Stimulated activated CD8-positive, alpha-beta memory T cell treated with anti-CD3 and anti-CD28 coated beads, Interleukin-7, amount 100 ng/mL, for 24 hours (primary cell): ENCODE measurements at places on chromosomes 5 and 9.

DNA sequence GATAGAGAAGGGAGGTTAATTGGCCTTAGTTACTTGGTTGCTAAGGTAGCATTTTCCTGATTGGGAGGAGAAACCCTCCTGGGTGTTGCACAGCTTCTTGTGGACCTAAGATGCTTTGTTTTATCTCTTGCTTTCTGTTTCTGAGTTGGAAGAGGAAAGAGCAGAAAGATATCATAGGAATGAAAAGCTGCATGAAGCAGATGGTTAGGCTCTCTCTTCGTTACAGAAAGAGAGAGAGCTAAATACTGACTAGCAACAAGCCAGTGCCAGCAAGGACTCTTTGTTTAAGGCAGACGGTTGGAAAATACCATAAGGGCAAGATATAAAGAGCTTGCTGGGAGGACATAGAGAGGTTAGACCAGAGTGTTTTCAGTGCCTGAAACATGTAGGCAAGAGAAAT lies 103.1 kb downstream of the ATG10 start:
- no peak for DNase-seq

DNA sequence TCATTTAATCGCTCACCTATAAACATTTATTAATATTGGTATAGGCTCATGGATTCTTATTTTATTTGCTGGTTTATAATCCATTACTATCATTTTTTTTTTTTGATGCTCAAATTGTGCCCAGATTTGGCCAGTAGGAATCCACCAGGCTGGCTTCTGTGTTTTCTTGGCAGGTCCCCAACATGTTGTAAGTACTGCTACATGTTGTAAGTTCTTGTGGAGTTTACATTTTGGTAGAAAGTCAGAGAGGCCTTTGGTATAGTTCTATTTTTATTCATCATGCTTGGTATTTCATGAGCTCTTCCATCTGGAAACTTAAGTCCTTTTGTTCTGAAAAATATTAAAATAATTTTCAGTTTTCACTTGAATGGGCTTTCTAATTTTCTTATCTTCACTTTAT lies 47.1 kb downstream of the MAT2B start:
- no peak for DNase-seq

GRCh38 chr5:176647843-176648473 lies 674 bp downstream of the TSPAN17 start:
- DNase-seq: no peak

- DNase-seq: no peak
Observed at GRCh38 chr5:39578887-39579497, 154.2 kb upstream of the DAB2 start.

GRCh38 chr5:154415114-154415513 lies 30.7 kb upstream of the SAP30L start:
- DNase-seq: no peak

GRCh38 chr5:94618029-94618492 lies 343 bp downstream of the KIAA0825 start:
- no peak for DNase-seq

DNA sequence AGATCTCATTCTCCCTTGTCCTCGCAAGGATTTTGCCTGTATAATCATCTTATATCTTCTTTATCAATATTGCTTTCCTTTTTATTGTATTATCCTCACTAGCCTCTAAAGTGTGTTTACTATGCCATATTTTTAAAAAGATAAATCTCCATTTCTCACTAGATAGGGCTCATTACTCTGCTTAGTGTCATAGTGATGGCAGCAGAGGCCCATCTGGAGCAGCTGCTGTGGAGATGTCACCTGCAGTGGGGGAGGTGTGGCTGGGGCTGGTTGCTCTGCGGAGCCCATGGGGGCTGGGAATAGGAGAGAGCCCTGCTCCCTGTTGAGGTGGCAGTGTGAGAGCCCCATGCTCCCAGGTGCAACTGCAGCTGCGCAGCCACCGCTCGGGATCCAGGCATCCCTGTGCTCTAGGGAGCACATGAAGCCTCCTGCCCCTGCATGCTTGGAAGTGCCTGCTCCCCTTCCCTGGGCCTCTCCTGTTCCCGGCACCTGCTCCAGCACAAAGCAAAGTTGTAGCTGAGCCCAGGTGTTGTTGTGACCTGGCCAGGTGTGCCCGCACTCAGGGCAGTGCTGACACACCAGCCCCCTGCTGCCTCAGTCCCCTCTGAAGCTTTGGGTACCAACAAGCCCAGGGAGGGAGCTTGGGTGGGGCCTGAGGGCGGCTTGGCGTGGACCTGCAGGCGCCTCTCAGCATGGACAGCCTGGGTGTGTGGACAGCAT lies 144.6 kb upstream of the MRPS30 start:
- DNase-seq: no peak

GRCh38 chr5:18393565-18394442 lies 759.5 kb downstream of the TAF11L14 start:
- DNase-seq: no peak

DNA sequence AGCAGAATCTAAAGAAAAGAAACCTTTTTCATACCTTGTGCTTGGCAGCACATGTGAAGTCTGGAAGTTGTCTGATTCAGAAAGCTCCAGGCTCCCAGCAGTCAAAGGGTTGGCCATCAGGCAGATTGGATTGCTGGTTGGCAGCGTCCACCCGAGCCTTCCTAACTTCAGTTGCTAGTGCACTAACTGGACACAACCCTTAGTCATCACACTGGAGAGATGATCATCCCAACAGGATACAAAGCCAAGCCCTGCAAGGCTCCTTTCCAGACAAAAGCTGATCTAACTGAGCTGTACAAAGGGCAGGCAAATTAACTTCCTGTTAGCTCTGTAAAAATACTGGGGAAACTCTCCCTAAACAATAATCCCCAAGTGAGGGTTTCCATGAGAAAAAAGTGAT lies 185.6 kb downstream of the SNX18 start:
- no peak for DNase-seq

DNA sequence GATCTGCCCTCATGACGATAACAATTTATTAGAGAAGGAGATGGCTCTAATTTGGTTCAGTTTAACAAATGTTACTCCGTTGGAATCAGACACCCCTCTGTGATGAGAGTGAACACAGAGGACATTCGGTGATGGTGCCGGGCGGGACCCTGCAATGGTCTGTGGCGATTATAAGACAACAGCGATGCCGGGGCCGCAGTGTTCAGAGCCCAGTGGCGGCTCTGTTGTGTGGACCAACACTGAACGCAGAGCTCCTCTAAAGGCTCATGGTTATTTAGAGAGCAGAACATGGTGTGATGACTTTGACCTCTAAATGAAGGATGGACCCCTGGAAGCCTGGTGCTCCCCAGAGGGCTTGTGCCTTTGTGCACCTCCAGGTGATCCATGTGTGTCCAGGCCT lies 21.2 kb downstream of the UBE2QL1 start:
- DNase-seq: no peak

DNA sequence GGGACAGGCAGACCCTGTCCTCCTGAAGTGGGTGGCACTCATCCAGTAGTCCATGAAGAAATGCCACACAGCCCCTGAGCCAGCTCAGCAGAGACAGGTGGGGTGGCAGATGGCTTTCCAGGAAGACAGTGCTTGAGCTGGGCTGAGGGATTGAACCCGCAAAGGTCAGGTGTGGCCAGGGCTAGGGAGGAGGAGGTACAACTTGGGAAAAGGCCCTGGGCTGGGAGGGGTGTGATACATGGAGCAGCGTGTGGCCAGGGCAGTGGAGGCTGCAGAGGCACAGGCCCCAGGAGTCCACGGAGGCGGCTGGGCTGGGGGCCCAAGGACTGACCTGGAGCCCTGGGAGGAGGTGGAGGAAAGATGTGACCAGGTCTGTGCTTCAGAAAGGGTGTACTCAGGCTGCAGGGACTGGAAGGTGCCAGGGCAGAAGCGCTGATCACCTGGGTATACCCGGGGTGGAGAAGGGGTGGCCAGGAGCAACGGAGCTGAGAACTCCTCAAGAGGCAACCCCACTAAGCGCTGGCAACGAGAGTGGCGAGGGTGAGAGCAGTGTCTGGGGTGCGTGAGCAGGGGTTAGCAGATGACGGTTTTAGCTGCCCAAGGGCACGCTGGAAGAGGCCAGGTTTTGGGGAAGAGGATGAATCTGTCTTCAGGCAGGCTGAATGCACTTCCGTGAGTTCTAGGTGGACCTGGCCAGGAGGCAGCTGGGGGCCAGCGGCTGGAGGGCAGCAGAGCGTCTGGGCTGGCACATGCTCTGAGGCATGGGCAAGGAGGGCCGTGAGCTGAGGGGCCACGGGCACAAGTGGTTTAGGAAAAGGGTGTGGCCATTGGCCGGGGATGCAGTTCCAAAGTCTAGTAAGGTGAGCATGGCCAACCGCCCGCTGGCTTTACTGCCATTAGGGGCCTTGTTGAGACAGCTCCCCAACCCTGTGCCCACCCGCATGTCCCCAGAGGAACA lies 3.9 kb upstream of the RABL6 start:
- no peak for DNase-seq

DNA sequence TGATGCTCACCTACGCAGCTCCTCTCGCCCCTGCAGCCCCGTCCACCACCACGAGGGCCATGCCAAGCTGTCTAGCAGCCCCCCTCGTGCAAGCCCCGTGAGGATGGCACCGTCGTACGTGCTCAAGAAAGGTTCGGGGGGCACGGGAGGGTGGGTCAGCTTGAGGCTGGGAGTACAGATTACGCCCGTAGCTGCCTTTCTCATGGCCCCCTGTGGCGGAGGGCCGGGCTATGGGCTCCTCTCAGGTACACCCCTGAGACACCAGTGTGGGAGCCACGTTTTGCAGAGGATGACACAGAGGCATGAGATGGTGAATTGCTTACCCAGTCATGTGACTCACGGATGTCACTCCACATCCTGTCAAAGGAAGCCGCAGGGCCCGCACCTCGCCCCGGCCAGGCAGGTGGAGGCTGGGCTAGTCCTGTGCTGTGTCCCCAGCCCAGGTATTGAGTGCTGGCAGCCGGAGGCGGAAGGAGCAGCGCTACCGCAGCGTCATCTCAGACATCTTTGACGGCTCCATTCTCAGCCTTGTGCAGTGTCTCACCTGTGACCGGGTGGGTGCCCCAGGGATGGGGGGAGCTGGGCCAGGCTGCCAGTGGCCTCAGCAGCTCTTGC lies 33.7 kb downstream of the USP20 start:
- no peak for DNase-seq

- no peak for DNase-seq
Observed at GRCh38 chr5:127296321-127296720, 5.7 kb downstream of the MEGF10 start.

DNA sequence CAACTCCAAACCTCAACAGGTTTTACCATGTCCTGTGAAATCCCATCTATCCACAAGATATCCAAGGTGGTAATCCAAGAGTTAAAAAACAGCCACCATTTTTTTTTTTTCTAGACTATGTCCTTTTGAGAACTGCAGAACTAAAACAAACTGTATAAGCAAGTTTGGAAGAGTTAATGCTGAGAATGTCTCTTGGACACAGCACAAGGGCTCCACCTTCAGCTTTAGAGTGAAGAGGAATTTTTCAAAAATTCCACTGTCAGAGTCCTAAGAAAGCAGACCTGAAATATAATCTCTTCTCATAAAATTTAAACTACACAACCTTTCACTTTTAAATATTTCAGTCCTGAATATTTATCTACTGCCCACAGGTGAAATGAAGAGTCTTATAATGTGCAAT lies 167.8 kb upstream of the CCNG1 start:
- DNase-seq: no peak

DNA sequence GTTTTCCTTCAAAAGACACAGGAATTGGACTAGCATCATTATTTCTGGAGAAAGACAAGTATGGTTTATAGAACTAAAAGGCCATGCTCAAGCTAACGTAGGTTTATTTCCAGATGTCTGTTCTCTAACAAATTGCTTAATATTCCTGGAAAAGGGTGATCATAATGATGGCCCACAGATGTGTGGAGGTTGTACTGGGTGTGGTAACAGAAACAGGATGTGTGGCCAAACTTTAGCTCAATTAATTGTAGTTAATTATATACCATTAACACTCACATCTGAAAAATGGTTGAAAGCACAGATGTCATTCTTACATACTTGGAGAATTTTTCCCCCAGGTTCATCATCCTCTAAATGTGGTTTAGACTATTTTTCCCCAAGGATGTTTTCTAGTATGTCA lies 292.7 kb upstream of the RASA1 start:
- no peak for DNase-seq

DNA sequence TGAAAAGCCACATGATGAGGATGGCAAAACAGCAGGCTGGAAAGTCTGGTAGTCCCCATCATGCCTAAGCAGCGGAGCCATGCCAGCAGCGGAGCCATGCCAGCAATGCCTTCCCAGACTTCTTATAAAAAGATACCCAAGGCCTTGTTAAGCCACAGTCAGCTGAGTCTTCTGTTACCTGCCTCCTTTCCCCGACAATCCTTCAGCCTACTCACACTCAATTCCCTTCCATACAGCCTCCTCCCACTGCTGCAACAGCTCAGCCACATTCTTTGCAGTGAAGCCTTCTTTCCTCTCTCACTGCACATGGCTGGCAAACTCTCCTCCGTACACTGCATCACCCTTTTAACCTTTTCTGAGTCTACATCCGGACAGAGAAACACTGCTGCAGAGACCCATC lies 114.9 kb downstream of the AUH start:
- no peak for DNase-seq

DNA sequence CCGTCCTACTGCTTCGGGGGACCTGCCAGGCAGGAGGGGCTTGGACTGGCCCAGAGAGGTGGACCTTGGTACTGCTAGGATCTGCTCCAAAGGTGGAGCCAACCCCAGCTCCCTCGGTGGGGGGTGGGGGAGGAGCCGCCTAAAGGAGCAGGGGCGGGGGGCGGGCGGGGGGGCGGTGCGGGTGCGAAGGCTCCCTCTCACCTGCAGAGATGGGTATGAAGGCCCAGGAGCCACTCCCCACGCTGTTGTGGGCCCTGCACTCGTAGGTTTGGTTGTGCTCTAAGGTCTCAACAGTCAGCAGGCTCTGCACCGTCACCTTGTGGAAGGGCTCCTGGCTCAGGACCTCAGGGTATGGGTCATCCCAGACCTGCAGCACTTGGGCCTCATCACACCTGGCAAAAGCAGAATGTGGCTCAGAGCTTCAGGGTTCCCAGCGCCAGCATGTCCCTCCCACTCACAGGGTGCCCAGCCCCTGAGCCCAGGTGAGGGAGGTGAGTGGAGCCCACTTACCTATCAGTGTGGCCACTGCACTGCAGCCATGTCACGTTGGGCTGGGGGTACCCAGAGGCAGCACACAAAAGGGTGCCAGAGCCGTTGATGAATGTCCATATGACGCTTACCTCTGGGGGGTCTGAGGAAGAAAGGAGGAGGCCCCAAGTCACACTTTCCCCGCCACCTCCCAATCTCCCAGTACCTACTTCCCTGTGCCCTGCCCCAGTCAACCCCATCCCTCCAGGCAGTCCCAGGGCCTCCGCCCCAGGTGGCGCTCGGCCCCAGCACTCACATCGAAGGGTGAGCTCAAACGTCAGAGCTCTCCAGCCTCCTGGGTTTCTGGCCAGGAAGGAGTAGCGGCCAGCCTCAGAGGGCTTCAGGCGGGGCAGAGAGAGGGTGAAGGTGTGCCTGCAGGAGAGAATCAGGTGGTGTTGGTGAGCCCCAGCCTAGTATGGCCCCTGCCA lies 16.4 kb downstream of the CSF1R start:
- no peak for DNase-seq

GRCh38 chr9:123597876-123598556 lies 242.0 kb downstream of the CRB2 start:
- no peak for DNase-seq

GRCh38 chr9:90086101-90086511 lies 481.3 kb downstream of the GADD45G start:
- no peak for DNase-seq

GRCh38 chr9:115042781-115043509 lies 75.0 kb downstream of the TNC start:
- DNase-seq: no peak

GRCh38 chr9:123321616-123322272 lies 34.3 kb upstream of the CRB2 start:
- DNase-seq: no peak

- no peak for DNase-seq
Observed at GRCh38 chr5:108545301-108545700, 163.4 kb upstream of the FBXL17 start.
